Activated effector memory CD4-positive, alpha-beta T cell treated with Interleukin-2 at 50 U/mL for 16 hours (primary cell): ENCODE measurements at places on chromosomes 6 and 20.

DNA sequence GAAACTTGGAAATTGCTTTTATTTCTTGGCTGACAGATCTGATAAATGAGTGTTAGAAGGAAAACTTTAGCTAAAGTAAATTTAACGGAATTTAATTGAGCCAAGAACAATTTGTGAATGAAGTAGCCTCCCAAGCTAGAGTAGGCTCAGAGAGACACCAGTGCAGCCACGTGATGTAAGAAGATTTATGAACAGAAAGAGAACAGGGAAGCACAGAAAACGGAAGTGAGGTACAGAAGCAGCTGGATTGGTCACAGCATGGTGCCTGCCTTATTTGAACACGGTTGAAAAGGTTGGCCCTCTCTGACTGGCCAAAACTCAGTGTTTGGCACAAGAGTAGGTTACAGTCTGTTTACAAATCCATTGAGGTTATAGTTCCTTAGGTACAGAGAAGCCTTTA, 29.5 kb upstream of the IFNGR1 start:
- DNase-seq, result no peak

DNA sequence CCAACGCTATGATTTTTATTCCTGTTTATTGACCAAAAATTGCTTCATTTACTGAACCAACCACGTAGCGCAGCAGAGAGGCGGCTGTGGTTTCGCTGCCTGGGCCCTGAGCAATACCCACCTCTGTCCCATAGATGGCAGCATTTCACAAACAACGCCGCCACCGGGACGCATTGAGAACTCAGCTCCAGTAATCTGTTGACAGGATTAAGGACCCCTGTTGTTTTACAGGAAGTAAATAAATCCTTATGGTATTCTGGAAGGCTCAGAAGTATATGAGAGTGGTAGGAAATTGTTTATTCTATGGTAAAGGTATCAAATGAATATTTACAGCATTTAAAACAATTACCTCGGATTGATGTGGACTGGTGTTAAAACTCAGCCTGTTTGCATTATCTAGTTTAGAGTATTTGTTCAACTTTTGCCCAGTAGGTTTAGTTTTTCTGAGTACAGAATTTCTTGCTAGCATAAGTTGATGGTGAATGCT, 547.9 kb upstream of the SLC35B3 start:
- DNase-seq, result peak; percentile 6

DNA sequence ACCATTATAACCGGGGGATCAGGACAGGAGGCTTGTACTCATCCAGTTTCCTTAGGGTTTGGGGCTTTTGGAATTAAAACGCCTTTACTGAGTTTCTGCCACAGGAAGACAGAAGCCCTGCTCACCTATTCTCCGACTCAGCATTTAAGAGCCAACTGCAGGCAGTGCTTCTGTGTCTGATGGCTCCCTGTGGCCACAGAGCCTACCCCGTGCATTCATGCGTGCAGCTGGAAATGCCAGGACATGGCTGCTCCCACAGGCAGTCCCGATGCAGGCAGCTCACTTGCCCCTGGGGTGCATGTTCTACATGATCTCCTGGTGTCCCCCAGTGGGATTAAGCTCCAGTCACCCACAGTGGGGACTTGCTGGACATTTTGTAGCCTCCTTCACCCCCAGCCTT, 22.2 kb downstream of the ZNF831 start:
- DNase-seq, result no peak

DNA sequence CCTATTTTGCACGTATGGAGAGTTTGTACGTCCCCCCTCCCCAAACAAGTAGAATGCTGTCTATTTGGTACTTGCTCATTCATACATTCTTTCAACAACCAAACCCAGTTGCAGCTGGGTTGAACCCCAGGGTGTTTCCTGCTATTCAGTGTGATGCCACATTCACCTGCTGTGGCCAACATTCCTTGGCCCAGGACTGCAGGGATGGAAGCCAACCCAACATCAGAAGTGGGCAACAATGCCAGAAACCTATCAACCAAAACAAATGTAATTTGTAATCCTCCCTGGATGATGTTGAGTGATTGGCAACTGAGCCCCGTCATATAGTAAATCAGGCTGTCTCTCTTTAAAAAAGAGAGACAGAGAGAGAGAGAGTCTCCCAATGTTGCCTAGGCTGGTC, 8.9 kb downstream of the NT5E start:
- DNase-seq, result no peak

DNA sequence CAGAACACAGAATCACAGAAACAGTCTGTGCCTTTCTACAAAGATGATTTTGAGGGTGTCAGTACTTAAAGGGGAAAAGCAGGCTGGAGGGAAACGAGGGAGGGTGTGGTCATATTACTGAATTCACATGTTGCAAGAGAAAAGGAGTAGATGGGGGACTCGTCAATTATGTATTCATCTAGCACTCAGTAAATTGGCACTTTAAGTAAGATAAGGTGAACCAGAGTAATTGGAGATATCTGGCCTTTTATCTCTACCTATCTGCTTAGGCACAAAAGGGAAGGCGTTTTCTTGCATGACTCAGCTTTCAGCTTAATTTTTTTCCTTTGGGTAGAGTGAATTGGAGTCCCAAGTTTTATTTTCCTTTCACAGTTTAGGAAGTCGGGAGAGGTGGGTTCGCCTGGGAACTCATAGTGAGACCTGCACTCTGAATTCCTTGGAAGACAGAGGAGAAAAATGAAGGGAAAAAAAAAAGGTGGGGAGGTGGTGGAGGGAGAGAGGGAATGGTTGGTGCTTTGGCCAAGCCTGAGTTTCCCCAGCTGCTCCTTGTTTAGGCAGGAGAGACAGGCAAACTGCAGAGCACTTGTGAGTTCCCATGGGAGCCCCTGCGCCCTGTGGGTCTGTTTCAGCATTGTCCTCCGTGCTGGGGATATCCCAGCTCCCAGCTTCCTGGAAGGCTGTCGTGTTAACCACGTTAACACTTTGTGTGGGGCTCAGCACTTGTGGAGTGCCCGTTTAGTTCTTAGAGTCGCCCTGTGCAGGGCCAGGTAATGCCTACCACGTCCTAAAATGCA, 19.7 kb upstream of the GTSF1L start:
- no peak for DNase-seq

DNA sequence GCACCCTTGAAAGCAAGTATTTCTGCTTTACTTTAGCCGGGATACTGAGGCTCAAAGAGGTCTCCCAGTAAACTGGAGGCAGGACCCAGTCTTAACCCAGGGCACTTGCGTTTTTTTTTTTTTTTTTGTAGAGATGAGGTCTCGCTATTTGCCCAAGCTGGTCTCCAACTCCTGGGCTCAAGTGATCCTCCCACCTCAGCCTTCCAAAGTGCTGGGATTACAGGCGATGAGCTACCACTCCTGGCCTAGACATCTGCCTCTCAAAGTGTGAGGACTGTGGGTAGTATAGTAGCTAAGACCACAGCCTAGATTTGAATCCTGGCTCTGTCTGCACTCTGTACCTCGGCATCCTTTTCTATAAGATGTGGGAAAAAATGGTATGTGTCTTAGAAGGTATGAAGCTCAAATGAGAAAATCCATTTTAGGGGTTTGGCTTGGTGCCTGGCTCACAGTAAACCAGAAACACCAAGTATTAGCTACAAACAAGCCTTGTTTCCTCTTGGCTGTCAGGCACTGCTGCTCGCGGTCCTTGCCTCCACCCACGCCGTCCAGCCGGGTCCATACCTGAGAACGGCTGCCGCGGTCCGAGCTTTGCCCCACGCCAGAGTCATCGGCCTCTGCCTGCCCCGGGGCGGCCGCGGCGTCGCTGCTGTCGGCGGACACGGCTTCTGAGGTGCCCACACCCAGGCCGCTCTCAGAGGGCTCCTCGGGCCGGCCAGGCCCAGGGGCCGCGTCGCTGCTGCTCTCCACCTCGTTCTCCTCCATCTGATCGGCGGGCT, 1.2 kb downstream of the ZNF335 start:
- no peak for DNase-seq

- no peak for DNase-seq
These were observed 2.0 kb downstream of the FYN start for GRCh38 chr6:111871207-111871606.

DNA sequence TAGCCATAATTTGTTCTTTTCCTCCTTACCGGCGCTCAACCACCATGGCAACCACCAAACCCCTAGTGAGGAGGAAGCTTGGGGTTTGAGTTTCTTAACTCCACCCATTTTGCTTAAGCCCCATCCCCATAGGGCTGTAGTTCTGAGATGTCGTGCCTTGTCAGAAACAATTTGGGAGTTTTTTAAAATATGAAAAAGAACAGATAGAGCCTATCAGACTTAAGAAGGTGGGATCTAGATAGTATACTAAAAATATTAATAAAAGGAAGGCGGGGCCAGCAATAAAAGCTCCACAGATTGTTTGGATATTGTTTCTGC, 5.6 kb downstream of the BRD2 start:
- DNase-seq, result no peak

DNA sequence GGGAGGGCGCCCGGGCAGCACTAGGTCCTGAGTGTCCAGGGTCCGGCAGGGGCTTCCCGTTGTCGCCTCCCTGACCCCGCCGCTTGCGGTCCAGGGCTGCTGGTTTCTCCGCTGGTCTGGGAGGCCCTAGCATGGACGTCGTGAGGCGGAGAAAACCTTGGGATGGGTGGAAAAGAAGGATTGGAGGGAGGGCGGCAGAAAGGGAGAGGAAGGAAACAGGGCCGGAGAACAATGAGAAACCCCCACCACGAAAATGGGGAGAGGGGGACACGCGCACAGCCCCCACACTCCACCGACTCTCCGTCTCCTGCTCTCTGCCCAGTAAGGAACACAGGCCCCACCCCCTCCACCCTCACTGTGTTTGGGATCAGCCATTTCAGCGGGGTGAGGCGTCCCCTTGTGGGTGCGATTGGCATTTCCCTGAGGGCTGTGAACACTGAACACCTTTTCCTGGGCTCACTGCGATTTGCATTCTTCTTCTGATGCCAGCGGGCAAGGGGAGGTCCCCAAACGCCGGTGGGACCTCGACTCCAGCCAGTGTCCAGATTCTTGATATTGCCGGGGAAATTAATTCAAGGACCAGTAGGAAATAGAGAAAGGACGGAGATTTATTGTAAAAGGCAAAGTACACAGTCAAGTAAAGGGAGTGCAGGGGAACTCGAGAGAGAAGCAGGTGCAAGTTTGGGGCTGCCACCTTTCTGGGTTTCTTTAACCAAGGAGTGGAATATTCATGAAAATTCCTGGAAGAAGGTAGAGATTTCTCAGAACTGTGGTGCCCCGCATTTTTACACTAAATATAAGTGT, 3.3 kb upstream of the RAET1G start:
- peak; percentile 61 for DNase-seq

DNA sequence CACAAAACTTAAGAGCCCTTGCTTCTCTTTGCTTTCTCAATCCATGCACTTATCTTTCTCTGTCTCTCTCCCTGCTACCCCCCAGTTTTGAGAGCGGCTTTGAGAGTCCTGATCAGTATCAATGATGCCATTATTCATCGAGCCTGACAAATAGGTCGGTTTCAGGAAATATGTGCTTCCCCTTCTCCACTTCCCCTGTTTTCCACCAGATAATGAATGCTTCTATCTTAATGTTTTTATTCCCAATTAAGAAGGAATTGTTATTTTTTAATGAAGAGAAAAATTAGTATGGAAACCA, 117.7 kb downstream of the KIF13A start:
- no peak for DNase-seq

- peak; percentile 38 for DNase-seq
These were observed 3.2 kb upstream of the DEF6 start for GRCh38 chr6:35294308-35294945.

DNA sequence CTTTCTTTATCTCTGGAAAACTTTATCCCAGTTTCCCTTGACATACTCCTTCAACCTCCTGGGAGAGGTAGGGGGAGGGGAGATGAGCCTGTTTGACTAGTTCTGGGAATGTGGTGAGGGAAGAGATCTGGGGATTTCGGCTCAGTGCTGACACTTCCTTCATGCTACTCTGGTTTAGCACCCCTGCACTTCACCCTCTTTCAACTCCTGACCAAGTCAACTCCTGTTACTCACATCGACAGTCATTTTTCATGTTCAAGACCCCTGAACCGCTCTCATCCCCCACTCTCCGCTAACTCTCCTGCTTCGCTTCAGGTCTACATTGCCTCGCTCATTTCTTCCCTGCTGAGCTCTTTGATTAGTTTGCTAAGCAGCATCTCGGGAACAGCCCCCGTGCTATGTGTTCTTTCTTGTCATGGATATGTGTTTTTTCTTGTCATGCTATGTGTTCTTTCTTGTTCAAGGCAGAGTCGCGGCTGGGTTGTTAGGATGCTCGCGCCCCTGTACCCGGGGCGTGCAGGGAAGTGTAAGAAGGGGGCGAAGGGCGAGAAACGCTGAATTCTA, 16.6 kb upstream of the TRIM27 start:
- DNase-seq, result peak; percentile 13

GRCh38 chr6:131692031-131692430, 9.2 kb downstream of the OR2A4 start:
- no peak for DNase-seq
